ENCODE measurements at places on chromosomes 6 and 20.

- no peak for DNase-seq
Observed at GRCh38 chr6:121453191-121453590, 17.7 kb downstream of the GJA1 start.

DNA sequence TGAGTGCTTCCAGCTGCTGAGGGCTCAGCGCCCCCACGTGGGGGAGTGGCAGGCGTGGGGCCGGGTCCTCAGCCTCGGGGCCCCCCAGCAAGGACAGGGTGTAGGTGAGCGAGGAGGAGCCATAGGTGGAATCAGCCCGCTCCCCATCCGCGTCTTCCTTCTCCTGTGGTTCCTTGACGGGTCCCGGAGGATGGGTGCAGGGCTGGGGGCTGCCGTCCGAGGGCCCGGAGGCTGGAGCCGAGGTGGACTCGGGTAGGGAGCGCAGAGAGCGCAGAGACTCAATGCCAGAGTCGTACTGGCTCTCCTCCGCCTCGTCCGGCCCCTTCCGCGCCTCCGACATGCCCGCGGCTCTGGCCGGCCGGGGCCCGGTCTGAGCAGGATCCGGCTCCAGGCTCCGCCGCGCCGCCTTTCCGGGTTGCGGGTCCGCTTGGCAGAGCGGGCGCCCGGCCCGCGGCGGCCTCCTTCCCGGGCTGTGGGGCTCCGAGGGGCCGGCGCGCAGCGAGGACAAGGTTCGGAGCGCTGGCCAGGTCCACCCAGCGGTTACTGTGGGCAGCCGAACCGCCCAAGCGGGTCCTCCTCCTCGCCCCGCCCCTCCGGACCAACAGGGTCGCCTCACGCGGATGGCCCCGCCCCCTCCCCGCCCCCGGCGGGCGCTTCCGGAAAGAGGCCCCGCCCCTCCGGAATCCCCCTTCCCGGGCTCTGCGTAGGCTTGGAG lies at the start of gene NFKBIE:
NFKBIE (minus strand) TSS at position 545 of the 715 bp plus-strand sequence; CDS start at position 340, 205 bp downstream.
- peak; percentile 96 for DNase-seq

DNA sequence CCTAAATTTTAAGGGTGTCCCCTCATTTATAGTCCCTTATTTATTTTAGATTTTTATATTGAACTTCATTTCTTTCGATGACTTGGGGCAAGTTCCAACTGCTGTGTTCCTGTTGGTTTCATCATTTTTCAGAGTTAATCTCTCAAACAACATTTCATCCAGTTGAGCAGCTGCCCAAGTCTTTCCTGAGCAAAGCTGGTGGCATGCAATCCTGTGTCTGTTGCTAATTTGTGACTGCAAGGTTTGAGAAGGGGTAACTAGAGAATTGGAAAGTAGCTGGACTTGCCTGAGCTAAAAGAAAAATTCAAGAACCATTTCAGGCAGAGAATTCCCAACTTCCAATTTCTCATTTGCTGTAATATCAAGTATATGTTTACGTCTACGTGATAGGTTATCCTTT lies 881.5 kb upstream of the SLC35B3 start:
- no peak for DNase-seq

- no peak for DNase-seq
Observed at GRCh38 chr6:156994215-156995076, 217.3 kb downstream of the ARID1B start.

- no peak for DNase-seq
Observed at GRCh38 chr6:1024587-1024986, 287.3 kb upstream of the FOXQ1 start.

DNA sequence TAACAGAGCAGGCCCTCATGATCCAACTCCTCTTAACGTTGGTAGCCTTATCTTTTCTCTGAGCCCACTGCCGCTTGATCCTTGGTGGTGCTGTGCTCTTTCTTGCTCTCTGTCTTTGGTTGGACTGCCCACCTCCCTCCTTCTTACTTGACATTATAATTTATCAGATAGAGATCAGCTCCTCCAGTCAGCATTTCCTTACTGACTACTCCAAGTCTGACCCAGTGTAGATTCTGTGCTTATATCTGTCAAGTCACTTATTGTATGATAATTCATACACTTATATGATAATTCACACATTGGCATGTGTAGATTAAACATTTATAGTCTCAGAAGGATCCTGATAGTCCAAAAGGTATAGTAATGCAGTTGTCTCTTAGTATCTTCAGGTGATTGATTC lies 18.1 kb downstream of the PTPRA start:
- DNase-seq = no peak

DNA sequence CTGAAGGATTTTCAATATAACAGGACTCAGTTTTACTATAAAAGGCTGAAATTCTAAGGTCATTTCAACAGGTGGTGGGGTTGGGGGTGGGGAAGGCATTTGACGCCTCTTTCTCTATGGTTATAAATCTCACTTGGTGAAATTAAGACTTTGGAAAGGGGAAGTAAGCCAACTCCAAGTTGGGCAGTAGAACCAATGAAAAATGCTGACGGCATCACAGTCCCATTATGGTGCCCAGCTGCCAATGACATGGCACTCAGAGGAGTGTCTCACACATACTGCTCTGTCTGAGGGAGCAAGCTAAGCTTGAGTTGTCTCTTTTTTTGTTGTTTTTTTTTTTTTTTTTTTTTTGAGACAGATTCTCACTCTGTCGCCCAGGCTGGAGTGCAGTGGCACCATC lies 4.7 kb downstream of the SLC16A10 start:
- DNase-seq = no peak

DNA sequence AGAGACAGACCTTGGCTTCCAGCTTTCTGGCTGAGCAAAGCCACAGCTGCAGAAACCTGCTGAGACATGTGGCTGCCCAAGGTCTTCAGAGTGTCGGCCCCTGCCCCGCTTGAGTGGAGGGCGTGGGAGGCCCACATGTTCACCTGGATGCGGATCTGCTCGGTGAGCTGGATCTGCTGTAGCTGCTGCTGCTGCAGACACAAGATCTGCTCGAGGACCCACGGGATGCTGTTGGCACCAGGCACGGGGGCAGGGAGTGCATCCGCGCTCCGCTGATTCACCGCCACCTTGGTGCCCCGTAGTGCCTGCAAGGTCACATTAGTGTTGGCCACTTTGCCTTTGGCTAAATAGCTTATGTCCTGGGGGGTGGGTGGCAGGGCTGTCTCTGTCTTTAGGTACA lies 10.7 kb downstream of the SALL4 start:
- DNase-seq = no peak

DNA sequence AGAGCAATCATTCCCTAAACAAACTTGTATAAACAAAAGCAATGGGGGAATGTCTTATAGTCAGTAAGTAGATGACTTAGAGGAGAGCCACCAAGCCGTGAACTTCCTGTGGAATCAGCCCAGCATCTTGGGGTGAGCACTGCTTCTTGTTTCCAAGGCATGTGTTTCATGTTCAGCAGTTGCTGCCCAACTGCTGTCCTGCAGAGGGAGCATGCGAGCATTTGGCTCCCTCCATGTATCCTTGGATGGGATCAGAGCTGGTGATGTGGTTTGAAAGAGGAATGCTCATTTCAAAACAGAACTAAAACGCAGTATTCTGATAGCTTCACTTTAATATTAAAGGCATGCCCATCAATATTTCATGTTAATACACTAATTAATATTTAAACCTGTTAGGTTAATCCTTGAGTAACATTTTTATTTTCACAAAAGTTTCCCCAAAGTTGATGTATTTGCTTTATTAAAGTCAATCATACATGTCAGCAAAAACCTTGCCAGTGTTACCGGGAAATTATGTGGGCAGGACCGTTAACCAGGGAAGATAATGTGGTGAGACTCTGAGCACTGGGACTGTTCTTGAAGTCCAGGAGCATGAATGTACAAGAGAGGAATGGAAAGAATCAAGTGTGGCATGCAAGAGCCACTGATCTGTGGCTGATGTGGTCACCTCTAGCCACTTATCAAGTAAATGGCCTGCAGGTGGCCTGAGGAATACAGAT lies 172.1 kb upstream of the GGTLC1 start:
- DNase-seq = no peak

GRCh38 chr20:25532971-25533391 lies 52.4 kb downstream of the NINL start:
- no peak for DNase-seq

- no peak for DNase-seq
Observed at GRCh38 chr20:63176427-63177133, 39.4 kb downstream of the YTHDF1 start.

- no peak for DNase-seq
Observed at GRCh38 chr20:31972471-31973021, 4.6 kb downstream of the XKR7 start.

DNA sequence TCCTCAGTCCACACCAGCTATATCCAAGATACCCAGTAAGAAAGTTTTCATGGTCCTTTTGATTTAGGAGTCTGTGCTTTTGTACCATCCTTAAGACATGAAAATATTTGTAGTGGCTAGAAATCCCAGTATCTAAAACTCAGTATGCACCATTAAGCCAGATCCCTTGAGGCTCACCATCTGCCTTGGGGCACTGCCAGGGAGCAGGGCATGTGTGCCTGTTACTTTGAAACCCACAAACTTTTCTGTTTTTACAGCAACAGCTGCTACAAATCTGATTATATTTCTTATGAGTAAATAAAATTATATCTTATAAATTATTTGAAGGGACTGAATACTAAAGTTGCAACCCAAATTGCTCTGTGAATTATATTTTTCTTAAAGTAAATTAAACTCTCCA lies 290.5 kb upstream of the MANEA start:
- DNase-seq = no peak

- peak; percentile 30 for DNase-seq
Observed at GRCh38 chr6:25788305-25788922, 33.9 kb downstream of the SLC17A4 start.

- DNase-seq = no peak
Observed at GRCh38 chr6:100488244-100488643, 23.5 kb upstream of the SIM1 start.

GRCh38 chr6:47076422-47077344 lies 34.6 kb upstream of the ADGRF1 start:
- no peak for DNase-seq

GRCh38 chr6:143701349-143702234 lies 23.8 kb downstream of the PHACTR2 start:
- no peak for DNase-seq

DNA sequence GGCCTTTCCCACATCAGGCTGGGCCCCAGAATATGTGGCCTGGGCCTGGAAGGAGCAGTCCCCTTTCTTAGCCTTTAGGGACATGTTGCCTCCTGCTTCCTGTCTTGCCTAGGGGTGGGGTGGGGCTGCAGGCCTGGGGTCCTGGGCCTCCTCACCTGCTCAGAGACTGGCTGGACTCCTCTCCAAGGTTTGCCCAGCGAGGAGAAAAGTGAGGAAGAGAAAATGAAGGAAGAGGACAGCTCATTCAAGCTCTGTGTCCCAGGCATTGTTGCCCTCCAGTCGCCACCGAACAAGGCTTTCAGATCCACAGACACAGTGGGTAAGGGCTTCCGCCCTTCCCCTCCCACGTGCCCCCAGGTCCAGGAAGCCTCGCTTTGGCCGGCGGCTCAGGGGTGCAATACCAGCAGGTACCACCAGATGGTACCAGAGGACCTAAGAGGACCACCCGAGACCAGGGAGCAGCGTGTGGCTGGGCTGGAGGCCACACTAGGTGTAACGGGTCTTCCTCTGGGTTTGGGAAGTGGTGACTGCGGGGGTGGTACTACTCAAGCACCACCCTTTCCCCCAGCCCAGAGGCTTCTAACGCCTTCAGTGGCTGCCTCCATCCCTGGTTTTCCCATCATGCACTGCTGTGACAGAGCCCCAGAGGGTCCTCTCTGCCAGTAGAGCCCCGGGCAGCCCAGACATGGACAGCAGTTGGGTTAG lies 5.5 kb upstream of the BAK1 start:
- peak; percentile 87 for DNase-seq

GRCh38 chr6:4645713-4646360 lies 130.4 kb upstream of the CDYL start:
- DNase-seq = no peak

- DNase-seq = no peak
Observed at GRCh38 chr6:157751547-157752200, 71.4 kb upstream of the SNX9 start.

DNA sequence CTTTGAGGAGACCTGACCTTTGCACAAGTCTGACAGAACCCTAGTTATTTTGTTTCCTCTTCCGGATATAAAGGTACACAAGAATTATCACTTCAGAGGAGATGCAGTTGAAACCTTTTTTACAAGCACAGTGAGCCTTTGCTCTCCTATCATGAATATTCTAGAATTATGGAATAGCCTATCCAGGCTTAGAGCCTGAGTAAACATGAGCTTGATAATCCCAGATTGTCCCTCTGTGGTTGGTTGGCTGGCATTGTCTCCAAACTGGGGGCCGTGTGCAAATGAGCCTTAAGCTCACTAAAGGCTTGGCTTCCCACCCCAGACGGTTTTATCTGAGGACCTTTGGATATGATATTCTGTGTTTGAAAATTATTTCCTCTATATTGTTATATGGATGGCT lies 32.0 kb downstream of the BTBD3 start:
- no peak for DNase-seq

GRCh38 chr6:56037601-56038000 lies 162.2 kb upstream of the BMP5 start:
- no peak for DNase-seq

DNA sequence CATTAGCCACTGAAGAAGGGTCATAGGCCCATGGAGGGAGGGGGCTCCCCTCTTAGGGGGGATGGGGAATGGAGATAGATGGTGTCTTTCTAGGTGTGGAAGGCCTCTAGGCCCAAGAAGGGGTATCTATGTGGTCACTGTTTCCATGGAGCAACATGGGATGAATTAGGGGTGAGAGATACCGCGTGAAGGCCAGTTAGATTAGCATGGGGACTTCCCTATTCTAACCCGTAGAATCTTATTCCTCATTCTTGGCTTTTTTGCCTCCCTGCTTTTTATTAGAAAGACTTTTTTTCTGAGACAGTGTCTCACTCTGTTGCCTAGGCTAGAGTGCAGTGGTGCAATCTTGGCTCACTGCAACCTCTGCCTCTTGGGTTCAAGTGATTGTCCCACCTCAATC lies 3.2 kb downstream of the RAB44 start:
- no peak for DNase-seq

DNA sequence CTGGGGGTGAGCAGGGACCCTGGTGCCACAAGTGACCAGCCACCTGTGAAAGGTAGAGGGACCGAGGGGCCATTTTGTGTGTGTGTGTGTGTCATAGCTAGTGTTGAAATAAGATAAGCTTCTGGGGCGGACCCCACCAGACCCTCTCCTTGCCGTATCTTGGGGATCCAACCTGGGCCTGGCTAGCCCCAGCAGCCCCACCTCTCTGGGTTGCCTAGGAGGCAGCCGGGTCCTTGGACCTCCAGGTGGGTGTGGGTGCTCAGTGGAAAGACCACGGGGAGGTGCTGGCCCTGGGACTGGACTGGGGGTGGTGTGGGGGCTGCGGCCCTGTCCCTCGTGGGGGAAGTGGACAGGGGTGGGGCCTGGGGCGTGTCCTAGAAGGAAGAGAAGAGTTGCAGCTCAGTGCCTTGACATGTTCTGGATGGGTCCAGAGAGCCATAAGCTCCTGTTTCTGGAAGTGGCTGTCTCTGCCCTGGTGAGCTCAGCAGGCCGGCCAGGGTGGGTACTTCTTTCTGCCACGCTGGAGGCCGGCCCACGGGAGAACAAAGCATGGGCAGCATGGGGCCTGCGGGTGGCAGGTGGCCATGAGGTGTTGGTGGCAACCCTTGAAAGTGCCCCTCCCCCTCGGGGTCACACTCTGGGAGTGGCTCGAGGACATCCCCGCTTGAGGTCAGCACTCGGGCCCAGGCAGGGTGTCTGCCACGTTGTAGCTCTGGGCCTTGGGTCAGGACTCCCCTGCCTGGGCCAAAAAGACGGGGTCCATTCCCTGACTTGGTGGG lies 8.4 kb downstream of the RBBP8NL start:
- no peak for DNase-seq

Measured in stimulated activated CD4-positive, alpha-beta T cell treated with anti-CD3 and anti-CD28 coated beads, Interleukin-4, amount 100 ng/mL, for 1 hour (primary cell).